ENCODE measurements at places on chromosomes 2 and 18.

GRCh38 chr2:3174626-3175567 lies 202.7 kb downstream of the EIPR1 start:
- no peak for DNase-seq

DNA sequence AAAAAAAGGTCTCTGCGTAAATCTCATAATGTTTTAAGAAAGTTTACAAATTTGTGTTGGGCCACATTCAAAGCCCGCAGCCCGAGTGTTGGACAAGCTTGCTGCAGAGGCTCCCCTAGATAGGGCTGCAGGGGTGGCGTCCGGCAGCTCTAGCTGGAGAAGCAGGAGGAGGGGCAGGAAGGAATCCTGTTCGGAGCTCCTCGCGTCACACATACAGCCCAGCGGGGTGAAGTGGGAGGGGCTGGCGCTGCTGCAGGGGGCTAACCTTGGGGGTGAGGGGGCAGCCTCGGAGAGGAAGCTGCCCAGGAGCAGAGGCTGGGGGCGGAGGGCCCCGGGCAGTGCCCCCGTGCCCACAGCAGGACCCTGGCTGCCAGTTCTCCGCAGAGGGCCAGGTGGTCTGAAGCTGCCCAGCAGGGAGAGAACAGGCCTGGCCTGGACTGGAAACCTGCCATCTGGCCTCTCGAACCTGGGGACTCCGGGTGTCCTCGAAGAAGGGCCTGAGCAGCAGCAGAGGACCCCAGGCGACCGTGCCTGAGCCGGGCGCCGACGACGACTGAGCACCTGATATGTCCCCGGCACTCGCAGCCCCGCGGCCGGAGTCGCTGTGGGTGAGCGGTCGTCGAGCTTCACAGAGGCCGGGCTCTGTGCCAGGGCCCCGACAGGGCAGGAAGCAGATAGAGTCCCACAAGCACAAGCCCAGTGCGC lies 2.6 kb upstream of the GPR35 start:
- DNase-seq = no peak

GRCh38 chr2:164044622-164045021 lies 308.8 kb upstream of the FIGN start:
- DNase-seq = no peak

DNA sequence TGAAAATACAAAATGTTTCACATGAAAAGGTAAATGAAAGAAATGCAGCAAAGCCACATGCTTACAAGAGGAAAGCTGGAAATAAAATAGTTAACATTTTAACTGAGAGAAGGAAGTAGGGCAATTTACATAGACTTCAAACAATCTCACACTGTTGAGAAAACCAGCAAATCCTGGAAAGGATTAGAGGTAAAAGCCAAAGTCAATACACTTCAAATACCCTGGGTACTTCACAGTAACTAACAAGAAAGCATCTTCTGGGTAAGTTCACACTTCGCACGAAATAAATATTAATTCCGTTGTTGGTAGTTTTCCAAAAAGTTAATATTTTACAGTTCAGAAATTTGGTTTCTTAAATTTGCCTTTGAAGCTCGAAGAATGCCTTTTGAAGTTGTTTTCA lies 3.5 kb upstream of the ERICH2 start:
- no peak for DNase-seq

DNA sequence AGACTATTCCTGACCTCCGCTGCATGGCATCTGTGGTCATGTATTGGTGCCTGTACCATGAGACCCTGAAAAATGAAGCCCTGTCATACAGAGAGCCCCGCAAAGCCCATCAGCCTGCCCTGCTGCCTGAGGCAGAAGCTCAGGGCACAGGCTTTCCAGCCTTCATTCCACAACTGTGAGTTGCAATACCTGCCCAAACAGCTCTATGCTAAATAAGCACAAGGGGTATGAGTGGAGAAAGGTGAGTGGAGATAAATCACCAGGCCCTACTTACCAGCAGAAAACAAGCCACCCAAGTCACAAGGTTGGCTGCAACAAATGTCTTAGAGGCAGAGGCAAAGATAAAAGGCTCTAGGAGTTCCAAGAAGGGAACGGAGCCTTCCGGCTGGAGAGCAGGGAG lies 277.4 kb downstream of the TNS1 start:
- DNase-seq = no peak

- DNase-seq = no peak
These were observed 996 bp downstream of the TGFBRAP1 start for GRCh38 chr2:105328281-105329196.

GRCh38 chr2:88770016-88770415 lies 78.5 kb downstream of the RPIA start:
- DNase-seq = no peak

GRCh38 chr2:22582107-22582506 lies 802.9 kb upstream of the KLHL29 start:
- no peak for DNase-seq

DNA sequence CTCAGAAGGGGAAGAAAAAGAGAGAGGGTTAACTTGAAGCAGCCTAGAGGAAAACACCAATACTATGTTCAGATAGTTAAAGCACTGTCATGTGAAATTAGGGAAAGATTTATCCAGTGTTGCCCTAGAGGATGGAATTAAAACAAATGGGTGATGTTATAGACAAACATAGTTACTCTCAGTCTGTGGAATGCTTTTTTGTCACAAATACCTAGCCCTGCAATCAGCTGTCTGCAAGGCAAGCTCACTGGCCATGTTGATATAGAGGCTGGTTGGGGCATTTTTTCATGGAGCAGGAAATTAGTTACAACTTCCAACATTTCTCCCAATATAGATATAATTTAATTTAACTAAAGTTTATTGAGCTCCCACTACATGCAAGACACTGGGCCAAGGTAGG lies 8.4 kb upstream of the RAB10 start:
- no peak for DNase-seq

- no peak for DNase-seq
These were observed 90.1 kb upstream of the RAB12 start for GRCh38 chr18:8519102-8519501.

DNA sequence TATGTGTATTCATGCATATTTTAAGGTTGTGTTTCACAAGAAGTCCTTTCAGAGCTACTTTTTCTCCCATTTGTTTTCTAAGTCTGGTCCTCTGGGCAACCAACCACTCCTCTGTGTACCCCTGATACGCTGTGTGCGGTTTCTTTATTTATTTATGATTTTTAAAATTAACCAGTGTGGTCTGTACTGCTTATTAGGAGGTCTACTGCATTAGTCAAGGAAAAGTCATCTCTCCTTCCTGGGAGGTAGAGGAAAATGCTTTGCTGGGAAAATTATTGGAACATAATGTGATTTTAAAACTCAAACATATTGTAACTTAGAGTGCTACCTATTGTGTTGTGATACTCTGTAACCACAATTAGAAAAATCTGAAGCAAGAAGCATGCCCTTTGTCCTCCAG lies 1404.3 kb downstream of the SUCLG1 start:
- DNase-seq = no peak

GRCh38 chr2:177489719-177490301 lies 97.2 kb downstream of the AGPS start:
- DNase-seq = no peak

DNA sequence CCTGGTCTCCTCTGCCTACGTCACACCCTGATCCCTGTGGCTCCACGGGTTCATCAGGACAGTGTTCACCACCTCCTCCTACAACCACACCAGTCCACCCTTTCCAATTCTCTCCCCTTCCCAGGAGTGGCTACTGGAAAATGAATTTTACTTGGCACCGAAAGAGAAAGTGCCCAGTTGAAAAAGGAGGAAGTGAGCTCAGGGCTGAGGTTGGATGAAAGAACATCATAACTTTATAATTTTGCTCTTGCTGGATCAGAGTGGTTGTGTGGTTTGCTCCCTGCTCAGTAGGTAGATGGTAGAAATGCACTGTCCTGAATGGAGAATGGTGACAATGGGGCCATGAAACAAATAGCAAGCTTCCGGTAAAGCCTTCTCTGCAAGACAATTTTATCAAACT lies 140.3 kb upstream of the DDX18 start:
- no peak for DNase-seq

- DNase-seq = no peak
These were observed 17.9 kb downstream of the TMEM37 start for GRCh38 chr2:119449521-119449920.

GRCh38 chr2:224903621-224904020 lies 138.6 kb downstream of the DOCK10 start:
- DNase-seq = no peak

DNA sequence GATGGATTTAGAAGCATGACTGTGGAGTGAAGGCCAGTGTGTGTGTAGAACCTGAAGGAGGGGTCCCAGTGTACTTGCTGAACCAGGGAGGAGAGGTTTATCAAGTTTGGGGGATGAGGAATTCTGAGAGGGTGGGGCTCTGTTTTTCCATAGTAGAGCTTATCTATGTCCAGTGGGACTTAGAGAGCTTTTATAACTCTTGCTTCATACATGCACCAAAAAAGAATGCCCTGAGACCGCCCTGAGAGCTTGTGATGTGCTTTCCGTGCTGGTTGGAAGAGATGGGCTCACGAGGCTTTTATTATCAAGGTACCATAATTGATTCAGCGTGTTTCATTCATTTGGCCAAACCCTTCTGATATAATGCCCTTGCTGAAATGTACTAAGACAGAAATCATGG lies 100.2 kb downstream of the MTCL1 start:
- DNase-seq = no peak

DNA sequence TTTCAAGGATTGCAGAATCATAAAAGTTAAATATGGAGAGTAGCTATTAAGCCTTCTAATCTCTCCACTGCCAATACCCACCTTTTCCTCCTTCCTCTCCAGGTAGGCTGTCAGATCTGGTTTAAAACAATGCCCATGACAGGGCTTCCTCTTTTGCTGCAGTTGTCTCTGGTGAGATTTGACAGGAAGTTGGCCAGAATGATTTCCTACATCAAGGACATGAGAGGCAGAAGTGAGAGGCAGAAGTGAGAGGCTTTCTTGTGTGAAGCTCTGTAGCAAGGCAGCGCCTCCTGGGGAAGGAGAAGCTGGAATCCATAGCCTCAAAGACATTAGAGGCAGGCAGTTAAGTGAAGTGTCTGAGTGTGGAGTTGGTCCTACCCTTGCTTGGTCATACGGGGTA lies 385.7 kb downstream of the HRH4 start:
- no peak for DNase-seq

DNA sequence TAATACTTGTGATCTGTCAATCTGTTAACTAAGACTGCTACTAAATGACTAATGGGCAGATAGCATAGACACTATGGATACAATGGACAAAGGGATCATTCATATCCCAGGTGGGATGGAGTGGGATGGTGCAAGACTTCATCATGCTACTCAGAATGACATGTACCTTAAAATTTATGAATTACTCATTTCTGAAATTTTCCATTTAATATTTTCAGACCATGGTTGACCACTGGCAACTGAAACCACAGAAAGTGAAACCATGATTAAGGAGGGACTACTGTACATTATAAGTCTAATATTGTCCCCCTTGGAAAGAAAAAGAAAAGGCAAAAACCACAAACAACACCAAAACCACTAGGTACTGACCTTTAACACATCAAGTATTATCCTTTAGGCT lies 247.0 kb upstream of the SYT4 start:
- DNase-seq = no peak

- DNase-seq = no peak
These were observed 275.7 kb downstream of the NEDD4L start for GRCh38 chr18:58319719-58320118.

GRCh38 chr2:6454286-6454990 lies 411.3 kb downstream of the CMPK2 start:
- no peak for DNase-seq

- DNase-seq = no peak
These were observed 34.7 kb downstream of the RBKS start for GRCh38 chr2:27855476-27855875.

DNA sequence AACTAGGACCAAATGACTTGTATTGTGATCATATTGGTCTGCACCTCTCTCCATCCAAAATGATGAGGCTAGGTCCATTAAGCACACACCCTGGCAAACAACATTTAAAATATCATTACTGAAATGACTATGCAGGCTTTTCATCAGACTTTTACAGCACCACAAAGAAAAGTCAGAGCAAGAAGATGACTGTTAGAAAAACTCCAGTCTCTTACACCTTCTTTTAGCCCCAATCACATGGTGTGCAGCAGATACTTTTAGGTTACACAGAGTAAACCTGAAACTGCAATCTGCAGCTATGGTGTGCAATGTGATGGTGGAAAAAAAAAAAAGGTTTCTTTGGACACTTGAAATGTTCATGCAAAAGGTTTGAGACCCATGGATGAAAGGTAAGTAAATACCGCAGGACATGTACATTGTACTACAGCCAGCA lies 5.4 kb upstream of the POLI start:
- DNase-seq = no peak

DNA sequence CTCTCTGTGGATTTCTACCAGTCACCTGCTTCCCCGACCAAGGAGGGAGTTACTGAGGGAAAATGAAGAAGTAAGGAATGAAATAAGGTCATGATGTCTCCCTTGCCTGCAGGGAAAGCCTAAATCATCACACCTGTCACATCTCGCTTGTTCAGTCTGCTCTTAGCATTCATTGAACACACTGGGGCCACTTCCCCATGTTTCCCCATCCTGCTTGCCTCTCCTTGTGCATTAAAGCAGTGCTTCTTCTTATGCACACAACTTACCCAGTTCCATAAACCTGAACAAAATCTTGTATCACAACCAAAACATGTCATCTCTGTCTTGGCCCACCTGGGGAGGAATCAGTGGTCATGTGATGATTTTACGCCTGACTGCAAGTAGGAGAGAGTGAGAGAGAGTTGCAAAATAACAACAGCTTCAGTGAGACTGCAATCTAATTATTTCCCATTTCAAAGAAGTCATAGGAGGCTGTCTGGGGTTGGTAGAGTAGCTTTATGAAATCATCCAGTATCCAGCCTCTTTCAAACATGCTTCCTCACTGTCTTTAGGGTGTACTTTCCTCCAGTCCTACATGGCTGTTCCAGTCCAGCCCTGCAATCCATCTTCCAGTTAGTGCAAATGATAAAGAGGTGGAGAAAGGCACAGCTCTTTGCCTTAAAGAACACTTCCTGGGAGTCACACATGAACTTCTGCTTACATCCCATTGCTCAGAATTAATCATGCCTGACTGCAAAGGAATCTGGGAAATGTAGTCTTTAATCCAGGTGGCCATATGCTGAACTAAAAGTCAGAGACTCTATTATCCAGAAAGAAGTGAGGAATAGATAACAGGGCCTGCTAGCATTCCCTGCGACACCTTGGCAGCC lies 220.1 kb downstream of the HAUS1 start:
- peak; percentile 78 for DNase-seq

DNA sequence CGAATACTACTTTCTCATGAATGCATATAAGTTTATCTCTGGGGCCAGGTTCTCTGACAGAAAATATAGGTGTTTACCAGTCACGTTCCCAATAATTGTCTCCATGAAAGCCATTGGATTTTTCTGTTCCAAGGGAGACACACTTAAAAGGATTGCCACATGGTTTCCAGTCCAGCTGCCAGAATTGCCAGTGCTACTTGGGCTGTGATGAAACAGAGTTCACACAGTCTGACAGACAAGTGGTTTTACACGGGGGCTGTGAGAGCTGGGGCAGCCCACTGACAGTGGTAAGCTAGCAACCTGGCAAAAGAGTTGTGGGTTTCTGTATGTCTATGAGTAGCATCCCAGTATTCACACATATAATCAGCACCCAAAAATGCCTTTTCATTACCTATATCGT lies 27.7 kb upstream of the ATRAID start:
- DNase-seq = no peak

- DNase-seq = no peak
These were observed 9.8 kb downstream of the CKAP2L start for GRCh38 chr2:112754564-112754963.

Measured in H54 (cell line).